Activated T-helper 1 cell treated with anti-CD3 and anti-CD28 coated beads, Interleukin-12 subunit alpha, Interleukin-12 subunit beta, Interleukin-2, Interleukin-4 antibody, amounts not matched to agents 30 ng/mL and 10 ng/mL and 1 ng/mL, durations not matched to agents 14 hours and 24 hours and 36 hours (primary cell): ENCODE measurements at places on chromosomes 1 and 21. TPM values are rescaled to one million over a fixed set of nuclear protein-coding genes. Genes with fewer than 3 reads are reported as not detected.

Gene MYOG
- total RNA-seq = not detected in 2 replicates

Gene NPL
- total RNA-seq = 6.4 and 6.9 TPM in 2 replicates

Gene CITED4
- total RNA-seq = 4.1 and 5.0 TPM in 2 replicates

Gene CYP4A11
- not detected in 2 replicates for total RNA-seq

Gene BECN2
- total RNA-seq = not detected in 2 replicates

Gene FBXO28
- 29.3 and 32.2 TPM in 2 replicates for total RNA-seq

DNA sequence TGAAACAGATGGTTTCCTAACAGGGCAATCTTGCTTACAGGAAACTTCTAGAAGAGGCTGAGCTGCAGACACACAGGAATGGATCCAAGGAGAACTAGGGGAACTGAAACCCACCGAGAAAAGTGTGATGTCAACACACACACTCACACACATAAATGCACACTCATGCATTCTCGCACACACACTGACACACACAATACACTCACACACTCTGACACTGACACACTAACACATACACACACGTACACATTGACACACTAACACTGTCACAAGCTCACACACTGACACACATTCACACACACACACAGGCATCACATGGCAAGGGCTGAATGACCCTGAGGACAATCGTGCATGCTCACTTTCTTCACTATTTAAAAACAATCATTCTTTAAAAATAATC is 142.7 kb downstream of the NPHP4 start:
- no peaks in the 10 kb centered on the region for H3K4me1 ChIP-seq
- no peak for DNase-seq
- H3K36me3 ChIP-seq = no peaks in the 10 kb centered on the region
- no peaks in the 10 kb centered on the region for H3K27me3 ChIP-seq
- no peak overlapping the region for H3K4me3 ChIP-seq

DNA sequence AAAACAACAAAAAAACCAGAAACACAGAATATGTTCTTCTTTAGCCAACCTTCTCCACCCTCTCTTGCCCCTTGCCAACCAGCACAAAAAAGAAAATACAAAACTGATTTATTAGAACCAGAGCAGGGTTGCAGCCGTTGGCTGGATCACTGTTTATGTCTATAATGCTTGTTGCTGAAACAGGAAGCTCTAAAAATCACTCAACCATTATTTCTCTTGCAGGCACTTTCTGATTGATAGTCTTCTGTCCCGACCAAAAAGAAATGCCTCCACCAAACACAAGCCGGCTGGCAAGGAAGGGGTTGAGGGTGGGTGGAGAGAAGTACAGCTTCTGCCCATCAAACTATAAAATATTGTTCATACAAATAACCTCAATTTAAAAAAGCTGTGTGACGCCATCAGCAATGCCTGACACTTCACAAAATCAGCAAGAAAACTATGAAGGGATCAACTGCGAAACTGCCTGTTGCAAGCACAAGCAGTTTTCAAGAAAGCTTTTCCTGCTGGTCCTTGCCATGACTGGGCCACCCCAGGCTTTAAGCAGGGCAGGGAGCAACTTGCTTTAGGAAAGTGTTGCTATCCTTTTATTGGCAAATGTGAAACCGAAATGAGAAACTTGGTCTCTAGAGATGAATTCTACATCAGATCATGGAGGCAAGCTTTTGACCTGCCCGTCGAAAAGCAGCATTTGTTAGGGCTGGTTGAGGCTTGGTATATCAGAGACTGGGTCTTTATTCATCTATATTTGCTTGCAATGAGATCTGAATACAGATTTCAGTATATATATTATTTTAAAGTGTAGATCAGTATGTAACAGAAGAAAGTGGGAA is 174.2 kb downstream of the RUNX1 start:
- peaks cover 63% of the 10 kb centered on the region for H3K36me3 ChIP-seq
- H3K27me3 ChIP-seq = no peaks in the 10 kb centered on the region
- DNase-seq = no peak

GRCh38 chr1:231982871-231983587 is 356.4 kb downstream of the DISC1 start:
- no peaks in the 10 kb centered on the region for H3K4me1 ChIP-seq
- DNase-seq = no peak
- no peak overlapping the region for H3K4me3 ChIP-seq
- H3K36me3 ChIP-seq = no peaks in the 10 kb centered on the region
- H3K27ac ChIP-seq = no peak overlapping the region
- peaks cover 3% of the 10 kb centered on the region for H3K27me3 ChIP-seq

DNA sequence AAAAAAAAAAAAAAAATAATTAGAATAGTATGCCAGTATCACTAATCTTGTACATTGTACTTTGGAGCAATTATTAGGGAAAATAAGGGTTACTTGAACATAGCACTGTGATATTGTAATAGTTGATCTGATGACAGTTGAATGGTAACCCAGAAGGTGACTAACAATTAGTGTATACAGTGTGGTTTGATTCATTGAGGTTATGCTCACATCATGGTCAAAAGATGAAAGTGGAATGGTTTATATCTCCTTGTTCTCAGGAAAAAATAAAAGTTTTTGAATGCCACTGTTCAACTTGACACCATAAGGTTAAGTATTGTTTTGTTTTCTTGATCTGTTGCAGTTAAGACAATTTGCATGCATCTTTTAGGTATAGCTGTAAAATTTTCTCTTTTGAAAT is 87.0 kb downstream of the GPR52 start:
- H3K27ac ChIP-seq = no peak overlapping the region
- H3K36me3 ChIP-seq = peaks cover 14% of the 10 kb centered on the region
- DNase-seq = no peak
- H3K27me3 ChIP-seq = no peaks in the 10 kb centered on the region

DNA sequence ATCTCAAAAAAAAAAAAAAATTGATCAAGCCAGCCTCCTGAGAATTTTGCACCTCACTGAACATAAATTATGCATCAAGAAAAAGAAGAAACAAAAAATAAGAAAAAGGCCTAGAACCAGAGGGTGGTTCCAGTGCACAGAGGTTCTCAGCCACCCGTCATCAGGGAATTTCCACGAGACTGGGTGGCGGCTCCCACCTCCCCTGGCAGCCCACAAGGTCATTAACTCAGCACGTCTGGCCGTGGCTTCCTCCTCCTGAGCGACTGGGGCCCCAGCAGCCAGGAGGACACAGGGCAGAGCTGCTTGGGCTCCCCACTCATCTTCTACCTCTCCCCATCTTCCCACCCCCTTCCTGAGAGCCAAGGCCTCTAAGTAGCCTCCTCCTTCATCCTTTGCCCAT is 15.7 kb upstream of the TMEM51 start:
- H3K36me3 ChIP-seq = no peaks in the 10 kb centered on the region
- no peak overlapping the region for H3K4me3 ChIP-seq
- no peak for DNase-seq
- peaks cover 7% of the 10 kb centered on the region for H3K4me1 ChIP-seq
- H3K27ac ChIP-seq = no peak overlapping the region

- H3K36me3 ChIP-seq = peaks cover 8% of the 10 kb centered on the region
- H3K4me1 ChIP-seq = peaks cover 28% of the 10 kb centered on the region
- H3K27me3 ChIP-seq = peaks cover 4% of the 10 kb centered on the region
- H3K4me3 ChIP-seq = peak overlapping the region; percentile 88
- peak; percentile 17 for DNase-seq
- H3K27ac ChIP-seq = peak overlapping the region; percentile 67
Measured at GRCh38 chr21:26169611-26170470, 729 bp downstream of the APP start.

DNA sequence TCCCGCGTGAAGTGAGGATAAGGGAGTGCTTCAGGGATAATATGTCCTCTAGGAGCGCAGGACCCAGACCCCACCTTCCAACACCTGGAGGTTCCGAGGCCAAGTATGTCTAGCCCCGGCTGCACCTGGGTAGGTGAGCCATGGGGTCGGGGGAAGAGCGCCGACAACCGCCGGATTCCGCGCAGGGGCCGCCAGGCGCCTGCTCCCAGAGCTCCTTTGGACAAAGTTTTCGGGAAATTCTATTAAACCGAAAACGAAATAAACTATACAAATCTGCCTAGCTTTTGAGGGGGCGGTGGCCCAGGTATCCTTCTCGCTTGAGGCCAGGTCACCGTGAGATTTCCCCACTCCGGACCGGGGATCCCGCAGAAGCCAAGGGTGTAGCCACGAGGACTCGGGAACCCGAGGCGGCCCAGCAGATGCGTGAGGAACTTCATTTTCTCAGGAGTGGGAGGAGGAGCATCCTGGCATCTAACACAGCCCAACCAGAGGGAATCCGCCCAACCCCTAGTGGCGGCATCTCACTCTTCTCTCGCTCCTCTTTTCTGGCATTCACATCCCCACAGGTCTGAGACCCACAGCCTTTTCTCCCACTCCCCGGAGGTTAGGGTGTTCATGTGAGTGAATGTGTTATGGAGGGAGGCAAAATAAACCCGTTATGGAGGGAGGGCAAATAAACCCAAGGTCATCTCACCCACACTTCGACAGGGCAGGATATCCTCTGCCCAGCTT is 2.3 kb upstream of the DMRTA2 start:
- no peak for DNase-seq
- H3K27me3 ChIP-seq = peaks cover 81% of the 10 kb centered on the region
- peak overlapping the region; percentile 77 for H3K4me3 ChIP-seq
- H3K36me3 ChIP-seq = peaks cover 6% of the 10 kb centered on the region
- peaks cover 34% of the 10 kb centered on the region for H3K4me1 ChIP-seq

DNA sequence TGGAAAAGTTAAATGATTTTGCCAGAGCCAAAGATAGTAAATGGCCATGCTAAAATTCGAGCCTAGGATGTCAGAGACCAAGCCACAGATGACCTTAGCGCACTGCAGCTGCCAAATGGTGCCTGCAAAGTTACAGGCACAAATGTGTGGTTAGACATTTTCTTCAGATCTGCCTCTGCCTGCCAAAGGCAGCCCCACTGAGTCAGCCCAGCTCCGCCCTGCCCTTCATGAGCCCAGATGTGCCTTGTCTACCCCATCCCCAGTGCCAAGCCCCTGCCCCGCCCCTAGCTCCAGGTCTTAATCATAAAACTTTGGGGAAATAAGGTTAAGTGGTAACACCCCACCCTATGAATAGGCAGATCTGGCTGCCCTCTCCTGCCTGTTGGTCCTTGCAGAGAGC is 105.9 kb downstream of the DTL start:
- H3K36me3 ChIP-seq = peaks cover 7% of the 10 kb centered on the region
- no peak for DNase-seq
- peaks cover 4% of the 10 kb centered on the region for H3K4me1 ChIP-seq
- H3K27ac ChIP-seq = no peak overlapping the region
- H3K27me3 ChIP-seq = no peaks in the 10 kb centered on the region

GRCh38 chr1:107964336-107965109 is 457 bp downstream of the VAV3 start:
- H3K4me3 ChIP-seq = peak overlapping the region; percentile 90
- peak overlapping the region; percentile 84 for H3K27ac ChIP-seq
- peaks cover 9% of the 10 kb centered on the region for H3K27me3 ChIP-seq
- no peaks in the 10 kb centered on the region for H3K36me3 ChIP-seq
